ENCODE measurements at places on chromosomes 3 and 15. TPM values are rescaled to one million over a fixed set of nuclear protein-coding genes. Genes with fewer than 3 reads are reported as not detected.

Gene XCR1
- total RNA-seq: not detected

Gene CGNL1
- not detected for total RNA-seq

Gene ANKDD1A
- total RNA-seq: 3.1 TPM

Gene FBXW12
- not detected for total RNA-seq

DNA sequence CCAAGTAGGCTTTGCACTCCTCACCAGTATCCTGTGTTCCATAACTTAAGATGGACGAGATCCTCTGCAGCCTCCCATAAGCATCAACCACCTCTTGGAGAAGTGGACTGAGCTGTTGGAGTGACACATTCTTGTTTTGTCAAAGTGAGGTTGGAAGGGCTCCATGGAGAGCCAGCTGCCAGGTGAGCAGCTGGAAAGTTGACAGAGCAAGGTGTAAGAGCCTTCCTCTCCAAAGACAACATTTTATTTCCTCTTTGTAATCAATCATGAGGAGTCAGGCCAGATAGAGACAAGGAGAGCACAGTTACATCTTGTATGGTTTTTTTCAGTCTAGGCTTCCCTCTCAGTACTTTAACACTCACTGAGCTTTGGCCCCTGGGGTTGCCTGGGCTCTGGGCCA lies 5.1 kb downstream of the ABI3BP start:
- no peak for DNase-seq

DNA sequence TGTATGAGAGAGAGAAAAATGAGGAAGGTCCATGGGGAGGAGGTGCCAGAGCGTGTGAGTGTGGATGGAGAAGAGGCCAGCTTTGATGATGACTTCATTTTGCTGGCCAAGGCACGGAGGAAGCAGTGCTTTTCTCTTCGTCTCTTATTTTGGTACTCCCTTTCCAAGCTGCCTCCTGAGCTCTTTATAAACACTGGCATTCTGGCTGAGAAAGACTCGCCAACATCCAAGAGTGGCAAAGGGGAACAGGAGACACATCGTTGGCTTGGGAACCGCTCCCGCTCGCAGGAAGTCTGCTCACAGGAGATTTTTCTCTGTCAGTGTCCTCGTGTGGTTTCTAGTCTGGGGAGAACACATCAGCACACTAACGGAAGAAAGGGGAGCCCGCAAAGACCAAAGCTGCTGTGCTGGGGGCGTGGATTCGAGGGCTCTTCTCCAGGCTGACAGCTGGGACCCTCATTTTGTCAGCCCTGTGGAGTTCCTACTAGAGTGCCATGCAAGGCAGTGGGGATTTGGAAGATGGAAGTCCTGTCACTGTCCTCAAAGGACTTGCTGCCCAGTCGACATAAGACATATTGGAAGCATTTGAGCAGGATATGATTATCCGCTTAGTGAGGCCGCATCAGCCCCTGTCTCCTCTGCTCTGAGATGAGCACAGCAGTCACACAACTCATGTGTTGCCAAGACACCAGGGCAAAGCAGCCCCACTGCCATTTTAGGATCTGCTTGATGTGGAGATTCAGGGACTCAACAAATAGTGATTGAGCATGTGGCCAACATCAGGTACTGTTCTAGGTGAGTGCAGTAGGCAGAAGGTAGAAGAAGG lies 8.0 kb upstream of the SEMA4B start:
- no peak for DNase-seq

- DNase-seq: no peak
Measured at GRCh38 chr3:58495101-58495500, 3.2 kb downstream of the KCTD6 start.

DNA sequence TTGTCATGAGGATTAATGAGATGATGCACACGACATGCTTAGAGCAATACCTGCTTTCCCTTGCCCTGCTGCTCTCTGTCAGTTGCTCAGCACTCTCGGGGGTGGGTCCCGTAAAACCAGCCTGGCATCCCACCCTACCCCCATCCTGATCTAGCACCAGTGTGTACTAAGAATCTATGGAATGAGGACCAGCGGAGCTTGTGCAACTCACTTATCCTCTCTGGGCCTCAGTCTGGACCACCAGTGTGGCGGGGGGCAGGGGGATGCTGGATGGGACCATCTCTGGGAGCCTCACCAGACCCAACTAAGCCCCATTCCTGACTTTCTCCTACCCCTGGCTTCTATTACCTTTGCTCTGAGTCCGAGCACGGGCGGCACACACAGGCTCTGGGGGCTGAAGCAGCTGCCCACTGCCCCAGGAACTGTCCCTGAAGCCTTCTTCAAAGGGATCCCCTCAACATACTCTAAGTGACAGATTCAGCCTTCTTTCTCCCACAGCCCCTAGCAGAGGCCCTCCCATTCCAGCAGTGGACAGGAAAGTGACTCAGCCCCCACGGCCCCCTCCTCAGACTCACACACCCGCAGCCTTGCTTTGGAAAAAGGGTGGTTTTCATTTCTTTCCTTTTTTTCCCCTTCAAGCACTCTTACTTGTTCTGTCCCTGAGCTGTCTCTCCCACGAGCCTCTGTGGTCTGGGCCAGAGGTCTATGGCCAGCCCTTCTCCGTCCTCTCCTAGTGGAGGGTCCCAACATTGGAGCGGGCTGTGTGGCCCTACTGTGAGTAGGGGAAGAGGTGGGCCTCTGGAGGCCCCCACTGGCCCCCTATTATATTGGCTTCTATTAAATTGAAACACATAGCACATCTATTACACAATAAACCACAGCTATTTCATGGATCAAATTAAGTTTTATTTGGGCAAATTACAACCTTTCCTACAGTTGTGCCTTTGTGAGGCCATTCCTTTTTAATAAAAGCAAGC lies 100.3 kb downstream of the SMAD6 start:
- DNase-seq: no peak

- DNase-seq: no peak
Measured at GRCh38 chr3:111568911-111569310, 26.2 kb downstream of the ZBED2 start.

GRCh38 chr3:128508852-128509251 lies 15.9 kb upstream of the GATA2 start:
- no peak for DNase-seq

- DNase-seq: no peak
Measured at GRCh38 chr3:120067083-120067482, 27.2 kb downstream of the GSK3B start.

DNA sequence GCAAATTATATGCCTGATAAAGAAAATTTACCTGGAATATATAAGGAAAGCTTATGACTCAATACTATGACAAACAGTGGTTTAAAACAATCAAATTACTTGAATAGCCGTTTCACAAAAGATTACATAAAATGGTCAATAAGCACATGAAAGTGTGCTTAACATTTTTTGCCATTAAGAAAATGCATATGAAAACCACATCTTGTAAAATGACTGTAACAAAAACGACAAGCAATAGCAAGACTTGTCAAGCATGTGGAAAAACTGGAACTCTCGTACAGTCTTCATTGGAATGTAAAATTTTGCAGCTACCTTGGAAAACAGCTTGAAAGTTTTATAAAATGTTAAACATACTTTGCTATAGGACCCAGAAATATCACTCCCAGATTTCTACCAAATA lies 1110.3 kb downstream of the NAALADL2 start:
- no peak for DNase-seq

- no peak for DNase-seq
Measured at GRCh38 chr3:134823679-134824078, 28.6 kb downstream of the EPHB1 start.

DNA sequence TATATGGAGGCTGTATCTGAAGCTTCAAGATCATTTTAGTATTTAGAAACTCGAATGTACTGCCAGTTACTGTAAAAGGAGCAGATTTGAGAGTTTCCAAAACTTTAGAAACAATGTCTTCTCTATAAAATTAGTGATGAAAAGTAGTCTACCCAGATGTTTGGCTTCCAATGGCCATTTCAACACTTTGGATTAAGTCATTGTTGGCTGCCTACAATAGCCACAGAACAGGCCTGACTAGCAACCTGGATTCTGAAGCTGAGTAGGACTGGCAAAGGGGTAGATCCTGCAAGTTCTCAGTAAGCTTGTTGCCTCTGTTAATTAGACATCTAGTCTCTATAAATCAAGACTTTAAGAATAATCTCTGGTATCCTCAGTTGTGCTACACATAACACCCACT lies 239.0 kb upstream of the KCNMB2 start:
- DNase-seq: no peak

DNA sequence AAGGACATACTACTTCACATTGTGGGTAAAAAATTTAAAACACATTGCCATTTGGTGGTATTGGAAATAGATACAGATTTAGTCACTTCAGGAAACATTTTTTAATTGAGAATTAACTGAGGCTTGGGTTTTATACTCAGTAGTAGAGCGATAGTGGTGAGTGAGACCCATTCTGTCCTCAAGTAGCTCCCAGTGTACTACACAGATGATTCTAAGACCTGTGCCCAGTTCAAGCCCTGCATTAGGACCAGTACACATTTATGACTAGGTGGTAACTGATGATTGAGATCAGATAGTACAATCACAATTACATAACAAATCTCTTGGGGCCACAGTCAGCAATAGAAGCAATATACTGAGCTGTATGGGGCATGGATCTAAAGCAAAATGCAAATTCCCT lies 67.4 kb downstream of the GADL1 start:
- DNase-seq: no peak

DNA sequence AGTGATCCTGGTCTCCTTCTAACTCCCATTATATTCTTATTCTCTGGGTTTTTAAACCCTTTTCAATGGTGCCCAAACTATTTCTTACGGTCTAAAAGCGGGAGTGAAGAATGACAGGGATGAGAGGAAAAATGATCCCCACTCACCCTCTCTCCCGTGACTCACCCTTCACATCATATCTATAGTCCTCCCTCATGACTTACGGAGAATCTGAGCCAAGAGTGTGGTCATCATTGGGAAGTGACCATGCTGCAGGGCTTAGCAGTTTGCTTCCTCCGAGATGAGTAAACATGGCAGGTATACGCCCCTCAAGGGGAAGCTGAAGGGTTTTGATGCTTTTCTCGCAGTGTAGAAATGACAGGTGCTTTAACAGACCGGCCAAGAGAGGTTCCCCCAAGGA lies 274.0 kb downstream of the RYR3 start:
- no peak for DNase-seq

DNA sequence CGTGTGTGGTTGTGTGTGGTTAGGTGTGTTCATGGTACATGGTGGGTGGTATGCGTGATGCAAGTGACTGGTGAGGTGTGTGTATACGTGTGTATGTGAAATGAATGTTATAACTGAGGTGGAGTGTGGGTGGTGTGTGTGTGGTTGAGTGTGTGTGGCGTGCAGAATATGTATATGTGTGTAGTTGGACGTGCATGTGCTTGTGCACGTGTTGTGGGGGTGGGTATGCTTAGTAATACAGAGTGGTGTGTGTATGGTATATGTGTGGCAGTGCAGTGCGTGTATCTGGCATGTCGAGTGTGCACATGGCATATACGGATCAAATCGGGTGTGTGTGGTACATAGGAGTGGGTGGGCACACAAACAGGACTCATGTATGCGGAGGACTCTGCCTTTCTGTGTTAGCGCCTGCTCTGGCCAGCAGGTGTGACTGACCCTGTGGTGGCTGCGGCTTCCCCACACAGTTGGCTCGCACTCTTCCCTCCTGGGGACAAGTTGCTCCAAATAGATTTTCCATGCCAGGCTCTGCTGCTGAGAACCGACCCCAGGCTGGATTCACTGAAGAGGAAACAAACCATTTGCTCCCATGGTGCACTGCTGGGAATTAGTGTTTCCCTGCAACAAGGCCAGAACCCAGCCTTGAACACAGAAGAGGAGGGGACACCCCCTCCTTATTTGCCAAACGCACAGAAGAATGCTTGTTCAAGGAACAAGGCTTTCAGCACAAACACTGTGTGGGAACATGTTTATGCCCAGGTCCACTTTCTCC lies 1.2 kb upstream of the C3orf70 start:
- no peak for DNase-seq

DNA sequence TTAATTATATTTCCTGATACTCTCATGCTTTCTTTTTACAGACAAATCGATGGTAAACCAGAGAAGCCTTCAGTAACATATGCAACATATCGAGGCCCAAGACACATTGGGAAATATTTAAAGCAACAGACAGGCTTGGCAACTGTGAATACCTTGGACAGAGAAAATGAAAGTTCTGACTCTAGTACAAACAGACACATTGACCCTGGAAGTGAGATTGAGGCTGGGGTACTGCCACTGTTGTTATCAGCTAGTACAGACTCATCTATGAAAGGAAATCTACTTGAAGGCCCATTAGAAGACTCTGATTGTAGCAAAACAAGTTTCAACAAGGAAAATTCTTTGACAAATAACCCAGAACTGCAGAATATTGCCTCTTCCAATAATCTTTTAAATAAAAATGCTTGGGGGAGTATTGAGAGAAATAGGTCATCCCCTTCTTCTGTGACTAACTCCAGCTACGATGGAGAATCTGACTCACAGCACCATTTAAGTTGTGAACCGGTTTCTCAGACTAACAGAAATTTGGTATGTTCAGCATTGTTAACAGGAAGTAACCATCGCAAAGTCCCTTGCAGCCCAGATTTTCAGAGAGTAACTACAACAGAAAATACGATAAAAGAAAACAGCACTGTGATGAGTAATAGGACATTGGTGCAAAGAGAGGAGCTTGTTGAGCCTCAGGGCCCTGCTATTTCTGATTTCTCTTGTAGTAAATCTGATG lies 50.2 kb downstream of the CRYBG3 start:
- no peak for DNase-seq

All from natural killer cell treated with Interleukin-12 subunit alpha and Interleukin-12 subunit beta and Interleukin-15 and Interleukin-18, amount 100 ng/mL, for 72 hours (primary cell).